ENCODE measurements at places on chromosomes 4 and X. TPM values are rescaled to one million over a fixed set of nuclear protein-coding genes. Genes with fewer than 3 reads are reported as not detected.

The CSAG3 gene
- total RNA-seq: not detected

The ADAMTS3 gene
- total RNA-seq: 2.7 TPM

The AMTN gene
- not detected for total RNA-seq

The PAGE2 gene
- total RNA-seq: not detected

The CHRNA9 gene
- not detected for total RNA-seq

The MSANTD1 gene
- 0.82 TPM for total RNA-seq

The LRRC66 gene
- 0.50 TPM for total RNA-seq

Measured in bladder microvascular endothelial cell (primary cell).